ENCODE measurements at places on chromosomes 1 and 21. TPM values are rescaled to one million over a fixed set of nuclear protein-coding genes. Genes with fewer than 3 reads are reported as not detected.
A peak's percentile ranks its signal among the peaks of the same experiment; 100 is the strongest.

Gene TNFRSF4
- total RNA-seq, result 12.5 TPM

DNA sequence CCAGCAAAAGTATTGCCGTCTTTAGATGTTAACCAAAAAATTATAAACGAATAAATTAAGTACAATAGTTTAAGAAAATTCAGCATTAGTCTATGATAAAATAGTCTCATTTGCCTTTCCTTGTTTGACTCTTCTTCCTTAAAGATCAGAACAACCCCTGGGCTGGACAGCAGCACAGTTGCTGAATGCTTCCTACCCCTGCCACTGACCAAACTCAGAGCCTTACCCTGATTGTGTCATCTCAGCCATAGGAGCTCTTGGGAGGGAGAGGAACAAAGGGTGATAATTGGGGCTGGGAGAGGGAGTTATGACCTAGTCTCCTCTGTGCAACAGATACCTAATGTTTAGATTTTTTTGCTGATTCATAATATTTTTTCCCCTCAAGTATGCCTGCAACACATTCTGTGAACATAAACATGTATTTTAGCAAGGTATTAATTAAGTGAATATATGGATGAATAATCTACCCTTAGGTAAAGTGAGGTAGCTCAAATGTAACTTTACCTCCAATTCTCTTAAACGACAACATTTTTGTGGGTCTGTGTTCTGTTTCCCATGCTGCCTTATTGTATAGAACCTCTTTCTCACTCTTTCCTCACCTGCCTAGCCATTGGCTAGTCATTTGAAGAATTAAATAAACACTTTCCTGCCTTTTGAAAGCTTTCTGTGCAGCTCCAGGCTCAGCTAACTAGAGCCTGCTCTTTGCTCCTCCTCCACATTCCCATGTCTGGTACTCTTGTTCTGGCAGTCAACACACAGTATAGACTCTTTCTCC lies 46.1 kb downstream of the FGGY start:
- DNase-seq, result no peak

GRCh38 chr1:115506518-115506917 lies 135.3 kb upstream of the VANGL1 start:
- no peak for DNase-seq

Gene FNDC5
- total RNA-seq, result not detected

GRCh38 chr1:42690477-42691156 lies 8.4 kb downstream of the YBX1 start:
- no peak for DNase-seq

Gene ACOT11
- total RNA-seq, result 2.9 TPM

DNA sequence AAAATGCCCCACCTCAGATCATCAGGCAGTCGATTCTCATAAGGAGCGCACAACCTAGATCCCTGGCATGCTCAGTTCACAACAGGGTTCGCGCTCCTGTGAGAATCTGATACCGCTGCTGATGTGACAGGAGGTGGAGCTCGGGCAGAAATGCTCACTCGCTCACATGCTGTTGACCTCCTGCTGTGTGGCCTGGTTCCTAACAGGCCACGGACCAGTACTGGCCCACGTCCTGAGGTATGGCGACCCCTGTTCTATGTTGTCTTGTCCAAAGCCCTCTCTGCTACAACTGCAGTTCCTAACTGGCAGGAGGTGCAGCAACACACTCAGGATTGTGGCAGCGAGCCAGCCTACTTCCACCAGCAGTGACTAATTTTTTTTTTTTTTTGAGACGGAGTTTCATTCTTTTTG lies 70.6 kb downstream of the CLSTN1 start:
- DNase-seq, result no peak

DNA sequence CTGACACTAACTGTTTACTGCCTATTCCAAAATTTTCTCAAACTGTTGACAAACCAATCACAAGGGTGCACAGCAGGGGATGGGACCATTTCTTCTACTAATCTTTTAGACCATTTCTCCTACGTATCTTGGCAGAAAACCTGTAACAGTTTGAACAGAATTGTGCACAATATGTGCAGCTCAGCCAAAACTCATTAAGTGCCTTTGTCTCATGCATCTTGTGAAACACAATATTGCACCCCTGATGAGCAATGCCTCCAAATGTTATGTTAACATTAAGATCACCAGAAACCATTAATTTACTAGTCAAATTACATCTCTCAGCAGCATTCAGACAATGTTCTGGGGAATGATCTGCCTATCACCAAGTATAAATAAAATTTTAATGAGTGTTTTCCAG lies 247.5 kb downstream of the NRIP1 start:
- DNase-seq, result no peak

Gene NUDT4B
- 16.6 TPM for total RNA-seq

DNA sequence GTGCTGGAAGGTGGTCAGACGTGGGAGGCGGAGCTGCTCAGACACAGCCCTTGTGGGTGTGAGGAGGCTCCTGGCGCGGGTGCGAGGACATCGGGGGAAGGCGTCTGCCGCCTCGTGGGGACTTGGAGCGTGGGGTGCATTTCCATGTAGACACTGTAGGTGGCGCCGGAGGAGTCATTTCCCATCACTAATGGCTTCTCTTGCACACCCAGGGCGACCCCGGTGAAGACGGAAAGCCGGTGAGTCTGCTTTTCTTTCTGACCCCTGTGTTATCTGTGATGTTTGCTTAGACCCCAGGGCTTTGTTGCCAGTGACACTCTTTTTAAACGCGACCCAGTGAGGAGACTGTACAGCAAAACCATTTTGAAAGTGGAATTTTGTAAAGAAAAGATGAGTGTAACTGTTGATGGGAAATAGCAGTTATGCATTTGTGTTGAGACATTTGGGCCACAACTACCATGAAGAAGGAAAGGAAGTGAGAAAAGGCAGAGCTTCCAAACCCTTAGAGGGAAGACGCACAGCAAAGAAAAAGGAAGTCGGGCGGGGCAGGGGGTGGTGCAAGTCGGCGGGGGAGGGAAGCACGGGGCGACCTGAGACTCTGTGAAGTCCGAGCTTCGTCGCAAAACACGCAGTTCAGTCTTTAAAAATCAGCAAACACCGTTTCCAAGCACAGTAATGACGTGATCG lies 64.0 kb downstream of the SLC19A1 start:
- DNase-seq, result peak; percentile 93

DNA sequence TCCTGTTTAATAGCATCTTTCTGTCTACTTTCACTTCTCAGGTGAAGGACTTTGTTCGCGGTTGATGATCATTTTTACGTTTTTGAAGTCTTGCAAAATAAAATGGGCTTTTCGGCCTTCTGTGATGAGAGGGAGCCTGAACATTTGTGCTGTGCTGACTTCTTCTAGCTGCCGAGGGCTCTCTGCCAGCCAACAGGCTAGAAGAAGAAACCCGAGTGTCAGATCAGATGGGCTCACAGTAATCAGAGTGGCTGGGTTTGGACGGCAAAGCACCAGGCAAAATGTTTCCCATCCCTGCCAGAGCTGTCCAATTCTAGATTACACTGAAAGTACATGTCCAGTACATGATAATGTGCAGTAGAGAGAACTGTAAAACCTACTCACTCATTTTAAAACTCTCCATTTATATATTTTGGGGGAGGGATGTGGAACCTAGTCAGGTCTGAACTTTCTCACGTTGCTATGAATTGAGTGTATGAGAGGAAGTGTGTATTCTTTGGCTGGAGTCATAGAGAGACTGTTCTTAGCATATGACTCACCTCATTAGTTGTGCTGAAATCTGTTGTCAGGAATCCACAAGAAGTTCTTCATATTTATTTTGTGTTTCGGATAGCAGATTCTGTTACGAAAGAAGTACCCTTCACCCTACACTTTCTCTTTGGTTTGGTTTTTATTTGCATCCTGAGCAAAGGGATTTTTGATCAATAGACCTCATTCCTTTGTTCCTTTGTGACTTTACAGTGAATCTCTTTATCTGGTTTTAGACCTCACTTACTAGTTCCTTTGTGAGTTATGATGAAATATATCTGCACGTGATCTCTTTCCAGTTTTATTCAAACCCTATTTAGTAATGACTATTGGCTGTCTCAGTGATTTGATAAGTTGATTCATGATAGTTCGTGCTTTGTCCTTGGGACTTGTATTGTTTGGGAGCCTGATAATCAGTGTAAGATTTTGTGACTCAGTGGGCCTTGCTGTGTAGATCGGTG lies 4.8 kb downstream of the ATP1A1 start:
- DNase-seq, result no peak

Gene LEFTY2
- 0.37 TPM for total RNA-seq

DNA sequence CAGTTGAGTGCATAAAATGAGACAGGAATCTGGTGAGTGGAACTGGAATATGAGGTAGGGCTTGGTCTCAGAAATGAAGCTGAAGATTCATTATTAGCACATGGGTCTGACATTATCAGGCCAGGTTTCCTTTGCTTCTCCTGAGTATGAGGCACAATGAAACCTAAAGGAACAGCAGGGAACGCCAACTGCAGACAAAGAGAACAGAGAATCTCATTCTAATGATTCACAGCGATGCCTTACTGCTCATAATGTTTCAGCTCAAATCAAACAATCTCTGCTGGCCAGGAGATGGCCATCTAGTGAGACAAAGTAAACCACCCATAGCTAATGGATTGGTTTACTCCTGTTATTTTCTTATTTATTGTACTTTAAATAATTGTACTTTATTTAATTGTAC lies 133.5 kb downstream of the C1orf21 start:
- no peak for DNase-seq

- DNase-seq, result no peak
Measured at GRCh38 chr1:231355171-231355570, 17.1 kb downstream of the SPRTN start.

Gene SPRR2G
- not detected for total RNA-seq

DNA sequence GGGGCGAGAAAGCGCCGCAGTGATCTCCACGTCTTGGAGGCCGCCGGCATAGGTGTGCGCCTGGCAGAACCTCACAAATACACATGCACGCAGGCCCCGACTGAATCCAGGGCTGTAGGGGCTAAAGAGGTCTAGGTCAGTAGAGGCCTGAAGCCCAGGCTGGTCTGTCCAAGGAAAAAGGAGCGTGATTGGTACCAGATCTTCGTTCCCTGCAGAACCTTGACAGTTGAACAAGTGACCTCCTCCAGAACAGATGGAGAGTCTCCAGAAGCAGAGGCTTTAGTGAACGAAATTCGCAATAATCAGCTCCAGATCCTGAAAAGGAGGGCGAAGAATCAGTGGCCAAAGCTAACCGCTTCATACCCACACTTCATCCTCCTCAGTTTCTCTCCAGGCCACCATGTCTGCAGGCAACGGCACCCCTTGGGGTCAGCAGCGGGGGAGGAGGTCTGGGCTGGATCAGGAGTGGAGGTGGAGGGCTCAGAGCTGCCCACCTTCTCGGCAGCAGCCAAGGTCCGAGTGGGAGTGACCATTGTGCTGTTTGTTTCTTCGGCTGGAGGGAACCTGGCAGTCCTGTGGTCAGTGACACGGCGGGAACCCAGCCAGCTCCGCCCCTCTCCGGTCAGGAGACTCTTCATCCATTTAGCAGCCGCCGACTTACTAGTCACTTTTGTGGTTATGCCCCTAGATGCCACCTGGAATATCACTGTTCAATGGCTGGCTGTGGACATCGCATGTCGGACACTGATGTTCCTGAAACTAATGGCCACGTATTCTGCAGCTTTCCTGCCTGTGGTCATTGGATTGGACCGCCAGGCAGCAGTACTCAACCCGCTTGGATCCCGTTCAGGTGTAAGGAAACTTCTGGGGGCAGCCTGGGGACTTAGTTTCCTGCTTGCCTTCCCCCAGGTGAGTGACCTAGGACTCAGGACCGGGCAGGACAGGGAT lies 749 bp upstream of the PEX11B start:
- DNase-seq, result peak; percentile 89

Gene CD84
- total RNA-seq, result 76.1 TPM

- no peak for DNase-seq
Measured at GRCh38 chr1:193619911-193620310, 433.5 kb upstream of the B3GALT2 start.

DNA sequence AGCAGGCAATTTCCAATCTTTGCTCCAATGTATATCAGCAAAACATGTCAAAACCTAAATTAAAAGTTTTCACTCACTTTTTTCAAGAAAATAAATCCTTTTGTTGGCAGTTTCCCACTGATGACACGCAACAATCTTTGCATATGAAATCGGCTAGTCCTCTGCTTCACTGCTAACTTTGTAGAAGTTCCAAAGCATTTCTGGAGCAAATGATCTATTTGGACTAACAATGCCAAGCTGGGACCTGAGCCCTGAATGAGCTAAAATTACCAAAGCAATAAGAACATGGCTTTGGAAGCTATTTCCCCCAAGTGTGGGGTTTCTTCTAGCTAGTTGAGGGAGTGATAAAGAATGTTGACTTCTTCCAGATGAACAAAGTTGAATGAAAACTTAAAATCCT lies 5.1 kb downstream of the BEND5 start:
- DNase-seq, result no peak

Gene CLCA1
- total RNA-seq, result not detected

Gene CYP4A22
- not detected for total RNA-seq

GRCh38 chr1:228161362-228161761 lies 4.2 kb upstream of the IBA57 start:
- peak; percentile 32 for DNase-seq

DNA sequence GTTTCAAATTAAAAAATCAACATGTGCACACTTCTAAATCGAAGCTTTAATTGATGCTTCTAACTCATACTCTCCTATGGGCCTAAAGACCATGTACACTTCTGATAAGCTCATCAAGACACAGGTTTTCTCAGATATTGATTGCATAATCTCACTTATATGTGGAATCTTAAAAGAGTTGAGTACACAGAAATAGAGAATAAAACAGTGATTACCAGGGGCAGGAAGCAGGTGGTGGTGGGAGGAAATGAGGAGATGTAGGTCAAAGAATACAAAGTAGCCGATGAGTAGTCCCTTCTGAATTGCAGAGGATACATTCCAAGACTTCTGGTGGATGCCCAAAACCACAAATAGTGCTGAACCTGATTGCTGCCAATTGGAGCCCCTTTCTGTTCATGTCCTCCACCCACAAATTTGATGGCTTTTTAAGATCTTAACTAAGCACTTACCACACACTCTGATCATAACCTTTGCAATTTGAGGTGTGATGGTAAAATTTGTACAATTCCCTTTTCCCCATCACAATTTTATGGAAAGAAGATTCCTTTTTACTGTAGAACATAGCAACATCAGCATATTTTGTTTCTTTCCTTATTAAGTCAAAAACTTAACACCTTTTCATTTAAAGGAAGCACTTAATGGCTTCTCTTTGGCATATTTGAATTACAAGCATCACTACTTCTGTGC lies 3.3 kb upstream of the CD1B start:
- no peak for DNase-seq

Gene GJB3
- not detected for total RNA-seq

Gene VAMP4
- total RNA-seq, result 15.1 TPM

Gene SIPA1L2
- 26.8 TPM for total RNA-seq

Gene THEM5
- total RNA-seq, result not detected

- no peak for DNase-seq
Measured at GRCh38 chr1:208318150-208318734, 74.1 kb upstream of the PLXNA2 start.

DNA sequence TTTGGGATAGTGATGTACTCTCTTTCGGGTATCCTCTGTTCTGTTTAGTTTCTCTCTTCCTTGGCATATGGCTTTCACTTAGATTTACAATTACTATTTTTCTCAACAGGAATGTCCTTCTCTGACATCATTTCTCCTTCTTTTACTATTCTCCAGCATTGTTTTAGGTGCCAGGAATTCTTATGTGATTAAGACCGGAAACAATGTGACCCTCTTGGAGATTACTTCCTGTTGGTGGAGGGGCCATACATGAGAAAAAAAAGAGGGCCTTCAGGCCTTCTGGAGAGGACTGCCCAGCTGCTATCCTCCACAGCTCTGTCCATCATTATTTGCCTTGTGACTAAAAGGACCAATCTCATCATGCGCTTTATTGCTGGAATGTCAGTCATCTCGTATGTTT lies 50.4 kb upstream of the ADAMTS5 start:
- no peak for DNase-seq

Gene NR5A2
- total RNA-seq, result not detected

Gene HRNR
- not detected for total RNA-seq

Gene DRAXIN
- 0.24 TPM for total RNA-seq

GRCh38 chr1:67058761-67059160 lies 4.8 kb upstream of the SLC35D1 start:
- no peak for DNase-seq

All from spleen (tissue), 13 donors.